Hypothalamus (tissue), 51 donors: ENCODE measurements at places on chromosomes 2 and 18.

DNA sequence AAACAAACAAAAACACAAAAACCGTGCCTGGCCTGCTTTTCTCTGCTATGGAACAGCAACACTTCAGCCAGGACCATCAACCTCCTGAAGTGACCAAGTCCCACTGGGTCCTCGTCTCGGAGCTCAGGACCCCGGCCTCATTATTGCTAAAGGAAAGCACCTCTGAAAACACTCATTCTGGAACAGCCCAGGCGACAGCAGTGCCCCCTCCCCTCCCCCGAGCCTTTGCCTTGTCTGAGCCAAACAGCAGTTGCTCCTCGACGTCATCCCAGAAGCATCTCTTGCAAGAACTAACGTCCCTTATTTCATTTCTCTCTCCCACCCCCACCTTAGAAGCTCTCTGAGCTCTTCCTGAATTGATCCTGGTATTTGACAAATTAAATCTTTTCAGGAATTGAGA, 27.4 kb downstream of the APCDD1 start:
- no peak for DNase-seq

- no peak for DNase-seq
Measured at GRCh38 chr2:109631741-109632140, 17.6 kb downstream of the SOWAHC start.

DNA sequence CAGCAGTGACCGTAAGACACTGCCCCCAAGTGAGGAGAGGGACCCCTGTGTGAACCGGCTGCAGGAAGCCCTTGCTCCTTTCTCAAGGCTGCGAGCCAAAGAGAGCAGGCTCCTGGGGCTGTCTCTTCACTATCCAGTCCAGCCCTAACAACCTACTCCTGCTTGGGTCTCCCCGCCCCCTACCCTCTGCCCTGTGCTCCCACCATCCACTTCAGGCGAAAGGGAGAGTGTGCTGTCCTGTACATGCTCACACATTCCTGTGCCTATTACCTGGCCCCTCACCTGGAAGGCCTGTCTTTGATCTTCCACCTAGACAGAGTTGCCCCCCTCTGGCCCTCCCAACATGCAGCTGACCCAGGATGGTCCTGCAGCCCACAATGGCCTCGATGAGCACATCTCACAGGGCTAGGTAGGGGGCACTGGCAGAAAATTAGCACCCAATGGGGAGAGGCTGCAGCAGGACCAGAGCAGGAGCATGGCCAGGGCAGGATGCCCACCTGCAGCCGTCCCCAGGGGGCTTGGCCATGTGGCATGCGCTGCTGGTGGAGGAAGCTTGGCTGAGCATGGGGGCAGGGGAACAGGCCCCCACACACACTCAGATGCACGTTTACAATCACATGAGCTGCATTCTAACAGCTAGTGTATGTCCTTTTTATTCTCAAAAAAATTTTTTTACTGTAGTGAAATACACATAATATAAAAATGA, 93.5 kb downstream of the POLR1A start:
- no peak for DNase-seq

DNA sequence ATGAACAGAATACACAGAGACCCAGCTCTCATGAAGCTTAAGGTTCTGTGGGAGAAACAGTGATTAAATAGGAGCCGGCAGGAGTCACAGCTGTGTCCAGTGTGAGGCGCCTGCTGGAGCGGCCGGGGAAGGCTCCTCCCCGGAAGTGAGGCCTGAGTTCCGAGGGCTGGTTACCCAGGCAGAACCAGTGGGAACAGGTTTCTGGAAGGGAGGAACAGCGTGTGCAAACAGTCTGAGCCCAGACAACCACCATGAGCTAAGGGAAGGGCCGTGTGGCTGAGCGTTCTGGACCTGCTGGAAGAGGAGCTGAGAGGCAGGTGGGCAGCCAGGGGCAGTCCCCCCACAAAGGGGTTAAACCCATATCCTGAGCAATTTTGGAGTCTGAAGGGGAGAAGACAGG, 26.0 kb upstream of the NPAS2 start:
- no peak for DNase-seq

DNA sequence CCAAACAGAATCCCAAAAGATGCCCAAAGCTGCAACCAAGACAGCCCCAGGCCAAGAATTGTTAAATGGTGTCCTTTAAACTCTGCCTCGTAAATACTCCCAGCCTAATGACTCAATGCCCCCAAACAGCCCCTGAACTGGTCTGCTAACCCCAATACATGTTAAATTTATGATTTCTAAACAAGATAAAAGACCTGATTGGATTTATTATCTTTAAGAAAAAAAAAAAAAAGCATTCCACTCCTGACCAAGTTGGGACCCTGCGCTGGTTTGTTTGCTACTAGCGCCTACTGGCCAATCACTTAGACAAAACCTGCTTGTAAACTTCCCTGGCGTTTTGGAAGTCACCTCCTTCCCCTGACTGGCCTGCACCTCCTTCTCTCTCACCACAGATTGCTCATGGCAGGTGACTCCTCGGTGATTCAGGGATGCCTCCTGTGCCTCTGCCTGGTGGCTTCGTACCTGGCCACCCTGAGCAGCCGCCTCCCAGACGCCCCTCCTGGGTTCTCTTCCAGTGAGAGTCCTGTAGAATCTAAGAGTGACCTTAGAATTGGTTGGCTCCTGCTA, 121.3 kb downstream of the BCL11A start:
- no peak for DNase-seq

DNA sequence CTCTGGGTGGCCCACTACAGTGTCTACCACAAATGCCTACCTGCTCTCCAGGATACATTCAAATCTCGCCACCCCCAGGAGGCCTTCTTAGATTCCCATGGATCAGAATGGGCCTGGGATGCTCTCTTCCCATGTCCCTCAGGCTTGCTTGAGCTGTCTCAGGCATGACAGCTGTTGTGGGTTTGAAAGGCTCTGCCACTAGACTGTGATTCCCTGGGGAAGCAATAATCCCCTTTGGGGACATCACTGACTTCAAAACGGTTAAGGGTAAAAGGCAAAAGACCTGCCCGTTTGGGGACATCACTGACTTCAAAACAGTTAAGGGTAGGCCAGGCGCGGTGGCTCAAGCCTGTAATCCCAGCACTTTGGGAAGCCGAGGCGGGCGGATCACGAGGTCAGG, 35.8 kb upstream of the ZNF516 start:
- no peak for DNase-seq

- no peak for DNase-seq
Measured at GRCh38 chr18:32429402-32429801, 41.3 kb downstream of the GAREM1 start.

GRCh38 chr2:37324786-37325624, at the start of gene PRKD3:
TSS of gene PRKD3 (minus strand) at chr2:37324833. CDS start at chr2:37316524, 8,309 bp downstream.
- DNase-seq, result peak; percentile 54

- no peak for DNase-seq
Measured at GRCh38 chr2:18402-19271, 27.7 kb downstream of the FAM110C start.

- DNase-seq, result no peak
Measured at GRCh38 chr18:45370255-45371010, 244.8 kb upstream of the SLC14A2 start.

- no peak for DNase-seq
Measured at GRCh38 chr2:176125772-176126054, 3.2 kb downstream of the HOXD9 start.

DNA sequence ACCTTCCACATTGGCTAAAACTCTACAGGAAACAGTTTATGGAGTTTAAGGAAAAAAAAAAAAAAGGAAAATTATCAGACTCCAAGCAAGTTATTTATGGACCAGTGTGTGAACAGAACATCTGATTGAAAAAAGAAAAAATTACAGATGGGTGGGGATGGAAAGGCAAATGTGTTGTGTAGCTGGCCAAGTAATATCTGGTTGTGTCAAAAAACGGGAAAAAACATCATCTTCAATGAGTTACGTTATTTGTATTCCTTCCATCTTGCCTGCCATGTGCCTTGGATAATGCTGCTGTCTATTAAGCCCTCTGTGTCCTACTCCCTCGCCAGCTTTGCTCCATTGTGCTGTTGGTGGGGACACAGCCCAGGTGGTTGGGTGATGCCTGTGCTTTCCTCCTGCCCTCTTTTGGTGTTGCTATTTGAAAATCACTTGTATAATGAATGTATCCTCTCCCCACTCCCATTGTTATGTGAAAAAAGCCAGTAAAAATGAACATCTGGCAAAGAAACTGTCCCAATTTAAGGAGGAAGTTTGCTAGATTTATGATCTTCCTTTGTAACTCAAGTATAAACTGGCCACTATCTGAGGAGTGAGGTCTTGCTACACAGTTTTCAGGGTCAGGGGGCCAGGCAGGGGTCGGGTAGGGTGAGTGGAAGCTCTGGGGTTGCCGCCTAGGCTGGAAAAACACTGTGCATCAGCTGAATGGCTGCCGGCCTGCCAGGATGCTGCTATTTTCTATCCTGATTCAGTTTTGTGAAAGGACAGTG, 155.9 kb downstream of the FMNL2 start:
- peak; percentile 37 for DNase-seq

- DNase-seq, result no peak
Measured at GRCh38 chr18:10265560-10266333, 188.7 kb upstream of the APCDD1 start.

DNA sequence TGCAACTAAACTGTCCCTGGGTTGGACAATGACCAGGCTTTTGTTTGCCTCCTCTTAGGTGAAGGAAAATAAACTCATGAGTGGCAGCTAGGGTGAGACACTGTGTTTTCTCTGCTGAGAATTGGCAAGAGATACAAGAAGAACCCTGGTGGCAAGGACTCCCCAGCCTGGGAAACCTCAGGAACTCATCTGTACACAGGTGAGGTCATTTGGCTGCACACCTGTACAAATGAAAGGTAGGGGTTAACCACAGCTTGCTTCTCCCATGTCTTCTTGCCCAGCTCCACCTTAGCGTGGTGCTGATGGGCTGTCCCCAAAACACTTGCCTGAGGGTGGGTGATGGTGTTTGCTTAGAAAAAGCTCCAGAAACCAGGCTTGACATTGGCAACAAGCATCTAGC, 97.2 kb upstream of the FAM136A start:
- DNase-seq, result no peak

GRCh38 chr2:235279965-235280364, 213.9 kb upstream of the AGAP1 start:
- no peak for DNase-seq

- peak; percentile 75 for DNase-seq
Measured at GRCh38 chr2:162475661-162476060, 131.7 kb downstream of the GCA start.

GRCh38 chr2:10452312-10452711, 4.2 kb upstream of the ODC1 start:
- DNase-seq, result no peak

- peak; percentile 2 for DNase-seq
Measured at GRCh38 chr2:101435001-101435862, 39.7 kb downstream of the RFX8 start.

- DNase-seq, result no peak
Measured at GRCh38 chr2:42246562-42246961, 77.4 kb downstream of the EML4 start.

DNA sequence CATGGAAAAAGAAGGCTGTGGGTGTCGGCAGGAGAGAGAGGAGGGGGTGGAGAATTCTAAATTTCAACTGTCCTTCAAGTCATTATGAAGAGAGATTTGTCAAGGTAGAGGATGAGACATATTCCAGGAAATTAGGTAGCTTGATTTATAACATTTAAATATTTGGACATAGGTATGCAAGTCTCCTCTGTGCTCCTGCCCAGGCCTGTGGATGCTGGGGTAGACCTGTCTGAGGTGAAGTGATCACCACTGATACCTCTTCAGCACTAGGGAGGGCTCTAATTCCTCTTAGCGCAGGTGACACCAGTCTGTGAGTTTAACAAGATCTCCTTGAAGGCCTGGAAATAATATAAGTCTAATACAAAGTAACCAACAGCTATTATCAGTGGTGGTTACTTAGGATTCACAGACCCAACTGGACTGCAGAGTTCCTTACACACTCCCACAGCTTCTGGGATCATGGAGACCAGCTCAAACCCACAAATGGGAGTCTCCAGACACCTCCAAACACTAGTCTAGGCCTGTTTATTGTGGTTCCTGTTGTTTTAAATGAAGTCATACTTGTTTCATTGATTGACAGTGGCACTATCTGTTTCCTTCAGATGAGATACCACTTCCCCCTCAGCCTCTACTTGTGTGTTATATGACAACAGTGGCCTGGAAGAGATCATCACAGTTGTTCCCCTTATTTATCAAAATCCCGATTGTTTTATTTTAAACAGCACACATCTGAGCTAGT, 104.1 kb upstream of the ITPRID2 start:
- no peak for DNase-seq

DNA sequence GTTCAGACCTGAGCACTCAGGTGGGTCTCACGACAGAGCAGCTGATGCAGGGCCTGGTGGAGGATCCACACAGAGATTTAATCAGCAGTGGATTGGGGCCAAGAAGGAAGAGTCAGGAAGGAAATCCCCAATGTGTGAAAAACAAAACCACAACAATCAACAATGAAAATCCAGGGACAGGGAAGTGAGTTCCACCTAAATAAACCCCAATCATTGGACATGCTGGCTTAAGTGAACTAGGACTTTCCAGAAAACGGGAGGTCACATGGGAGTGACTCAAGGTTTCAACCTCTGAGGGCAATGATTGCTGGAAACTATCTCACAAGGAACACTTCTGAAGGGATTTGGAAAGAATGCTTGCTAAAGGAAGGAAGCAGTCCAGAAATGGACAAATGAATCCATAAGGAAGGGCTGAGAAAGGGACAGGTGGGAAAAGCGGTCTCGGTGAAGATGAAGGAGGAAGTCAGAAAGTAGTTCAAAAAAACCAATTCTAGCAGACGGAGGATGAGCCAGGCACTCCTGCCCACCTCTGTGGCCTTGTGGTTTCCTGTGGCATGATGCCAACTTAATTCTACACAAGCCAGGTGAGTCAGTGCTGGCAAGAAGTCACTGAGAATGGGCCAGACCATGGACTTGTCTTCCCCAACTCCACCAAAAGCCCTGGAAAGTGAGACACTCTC, 15.4 kb upstream of the XDH start:
- DNase-seq, result no peak

DNA sequence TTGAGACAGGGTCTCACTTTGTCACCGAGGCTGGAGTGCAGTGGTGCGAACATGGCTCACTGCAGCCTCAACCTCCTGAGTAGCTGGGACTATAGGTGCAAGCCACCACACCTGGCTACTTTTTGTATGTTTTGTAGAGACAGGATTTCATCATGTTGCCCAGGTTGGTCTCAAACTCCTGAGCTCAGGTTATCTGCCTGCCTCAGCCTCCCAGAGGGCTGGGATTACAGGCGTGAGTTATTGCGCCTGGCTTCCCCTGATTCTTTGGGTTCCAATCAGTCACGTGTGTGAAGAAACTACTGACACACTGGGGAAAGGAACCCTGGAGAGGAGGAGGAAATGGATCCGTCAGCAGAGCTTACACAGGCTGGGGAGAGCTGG, 22.3 kb upstream of the RAB10 start:
- DNase-seq, result no peak

DNA sequence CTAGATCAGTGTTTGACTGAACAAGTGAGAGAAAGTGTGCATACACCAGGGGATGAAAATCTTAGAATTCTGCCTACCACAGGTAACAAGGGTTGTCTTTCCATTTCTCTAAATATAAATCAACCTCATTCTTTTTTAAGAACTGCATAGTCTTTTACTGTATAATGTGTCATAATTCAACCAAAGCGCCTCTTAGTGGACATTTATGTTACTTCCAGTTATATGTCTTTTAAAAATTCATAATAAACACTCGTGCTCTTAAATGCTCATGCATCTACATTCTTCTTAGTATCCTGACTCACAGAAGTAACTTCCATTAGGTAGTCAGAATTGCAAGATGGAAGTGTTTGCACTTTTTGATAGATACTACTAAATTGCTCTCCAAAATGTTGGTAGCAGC, 76.2 kb downstream of the CHRNA1 start:
- no peak for DNase-seq
